Natural killer cell treated with Interleukin-12 subunit alpha and Interleukin-12 subunit beta and Interleukin-15 and Interleukin-18, amount 100 ng/mL, for 72 hours (primary cell): ENCODE measurements at places on chromosomes 16 and 17. TPM values are rescaled to one million over a fixed set of nuclear protein-coding genes. Genes with fewer than 3 reads are reported as not detected.
A peak's percentile ranks its signal among the peaks of the same experiment; 100 is the strongest.

DNA sequence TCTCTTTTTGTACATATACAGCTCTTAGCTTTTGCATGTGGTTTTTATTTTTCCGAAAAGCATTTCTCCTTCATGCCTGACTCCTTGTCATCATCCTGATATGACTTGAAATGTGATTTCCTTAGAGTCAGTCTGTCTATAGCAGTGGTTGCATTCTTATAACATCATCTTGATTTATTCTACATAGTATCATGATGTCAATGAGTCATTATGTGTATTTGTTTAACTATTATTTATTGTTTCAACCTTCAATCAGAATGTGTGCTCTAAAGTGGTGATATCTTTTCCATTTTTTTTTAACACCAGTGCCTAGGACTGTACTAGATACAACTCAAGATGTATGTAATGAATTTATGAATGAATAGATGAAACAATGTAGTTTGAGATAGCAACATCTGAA is 354.9 kb upstream of the CDH8 start:
- no peak overlapping the region for H3K27ac ChIP-seq
- DNase-seq = no peak
- H3K36me3 ChIP-seq = no peaks in the 10 kb centered on the region
- H3K27me3 ChIP-seq = no peaks in the 10 kb centered on the region
- H3K4me1 ChIP-seq = no peaks in the 10 kb centered on the region

The SALL1 gene
- total RNA-seq = not detected

The CHST4 gene
- total RNA-seq = not detected

The FSCN2 gene
- total RNA-seq = 0.21 TPM

The IFI35 gene
- 65.0 TPM for total RNA-seq

The TOX3 gene
- not detected for total RNA-seq

DNA sequence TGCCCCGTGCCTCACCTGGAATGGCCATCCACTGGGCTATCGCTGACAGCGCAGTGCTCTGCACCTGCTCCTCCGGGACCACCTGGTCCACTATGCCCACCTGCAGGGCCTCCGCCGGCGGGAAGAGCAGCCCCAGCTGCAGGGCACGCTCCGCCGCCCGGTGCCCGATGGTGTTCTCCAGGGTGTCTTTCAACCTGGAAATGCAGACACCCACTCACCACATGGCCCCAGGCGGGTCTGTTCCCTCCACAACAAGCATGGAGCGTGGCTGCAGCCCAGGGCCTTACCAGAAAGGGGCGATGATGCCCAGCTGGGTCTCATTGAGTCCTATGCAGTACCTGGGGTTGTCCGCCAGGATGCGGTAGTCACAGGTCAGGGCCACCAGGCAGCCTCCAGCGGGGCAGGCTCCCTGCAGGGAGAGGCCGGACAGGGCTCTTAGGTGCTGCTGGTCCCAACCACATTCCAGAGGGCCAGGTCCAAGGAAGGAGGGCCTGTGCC is 6.8 kb downstream of the DNASE1L2 start:
- no peak overlapping the region for H3K27ac ChIP-seq
- H3K27me3 ChIP-seq = no peaks in the 10 kb centered on the region
- H3K36me3 ChIP-seq = no peaks in the 10 kb centered on the region
- H3K4me1 ChIP-seq = peaks cover 2% of the 10 kb centered on the region

The RAB34 gene
- 25.7 TPM for total RNA-seq

The NUFIP2 gene
- 97.0 TPM for total RNA-seq

DNA sequence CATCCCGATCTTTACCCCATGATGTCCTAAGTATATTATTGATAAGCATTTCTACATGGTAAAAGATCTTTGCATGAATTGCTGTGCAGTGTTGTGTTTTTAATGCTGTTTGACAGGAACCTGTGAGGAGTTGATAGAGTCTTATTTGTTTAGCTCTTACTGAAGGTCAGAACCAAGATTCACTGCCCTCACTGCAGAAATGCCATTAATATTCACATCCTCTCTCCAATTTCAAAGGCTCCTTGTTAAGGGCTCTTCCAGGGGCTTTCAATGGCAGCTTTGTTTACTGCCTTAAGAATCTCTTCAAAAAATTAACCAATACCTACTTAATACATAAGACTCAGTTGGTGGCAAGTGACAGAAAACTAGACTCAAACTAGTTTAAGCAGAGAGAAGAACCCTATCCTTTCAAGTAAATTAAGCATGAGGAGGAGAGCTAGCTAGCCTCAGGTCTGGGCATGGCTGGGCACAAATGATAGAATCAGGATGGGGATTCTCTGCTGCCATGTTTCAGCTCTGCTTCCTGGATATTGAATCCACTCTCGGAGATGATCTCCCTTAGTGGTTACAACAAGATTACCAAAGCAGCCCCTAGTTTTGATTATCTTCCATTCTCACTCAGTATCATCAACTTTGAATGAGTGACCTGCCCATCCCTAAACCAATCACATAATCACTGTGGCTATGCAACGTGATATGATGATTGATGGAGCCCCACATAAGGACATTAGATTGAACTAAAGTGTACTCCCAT is 311.8 kb downstream of the CDH11 start:
- DNase-seq = no peak
- no peaks in the 10 kb centered on the region for H3K27me3 ChIP-seq
- no peak overlapping the region for H3K27ac ChIP-seq
- peaks cover 10% of the 10 kb centered on the region for H3K36me3 ChIP-seq
- H3K4me1 ChIP-seq = no peaks in the 10 kb centered on the region

DNA sequence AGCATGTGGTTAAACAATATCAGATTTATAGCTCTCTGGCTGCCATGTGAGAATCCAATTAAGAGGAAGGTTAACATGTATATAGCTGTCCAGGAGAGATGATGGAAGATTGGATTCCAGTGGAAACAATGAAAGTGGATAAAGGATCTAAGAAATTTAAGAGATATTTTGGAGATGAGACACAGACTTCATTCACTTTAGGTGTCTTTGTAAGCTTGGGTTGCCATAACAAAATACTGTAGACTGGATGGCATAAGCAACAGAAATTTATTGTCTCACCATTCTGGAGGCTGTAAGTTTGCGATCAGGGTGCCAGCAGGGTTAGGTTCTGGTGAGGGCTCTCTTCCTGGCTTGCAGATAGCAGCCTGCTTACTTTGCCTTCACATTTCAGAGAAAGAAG is 155.9 kb upstream of the MYOCD start:
- H3K36me3 ChIP-seq = no peaks in the 10 kb centered on the region
- H3K4me3 ChIP-seq = no peak overlapping the region
- no peaks in the 10 kb centered on the region for H3K4me1 ChIP-seq
- H3K27me3 ChIP-seq = no peaks in the 10 kb centered on the region

DNA sequence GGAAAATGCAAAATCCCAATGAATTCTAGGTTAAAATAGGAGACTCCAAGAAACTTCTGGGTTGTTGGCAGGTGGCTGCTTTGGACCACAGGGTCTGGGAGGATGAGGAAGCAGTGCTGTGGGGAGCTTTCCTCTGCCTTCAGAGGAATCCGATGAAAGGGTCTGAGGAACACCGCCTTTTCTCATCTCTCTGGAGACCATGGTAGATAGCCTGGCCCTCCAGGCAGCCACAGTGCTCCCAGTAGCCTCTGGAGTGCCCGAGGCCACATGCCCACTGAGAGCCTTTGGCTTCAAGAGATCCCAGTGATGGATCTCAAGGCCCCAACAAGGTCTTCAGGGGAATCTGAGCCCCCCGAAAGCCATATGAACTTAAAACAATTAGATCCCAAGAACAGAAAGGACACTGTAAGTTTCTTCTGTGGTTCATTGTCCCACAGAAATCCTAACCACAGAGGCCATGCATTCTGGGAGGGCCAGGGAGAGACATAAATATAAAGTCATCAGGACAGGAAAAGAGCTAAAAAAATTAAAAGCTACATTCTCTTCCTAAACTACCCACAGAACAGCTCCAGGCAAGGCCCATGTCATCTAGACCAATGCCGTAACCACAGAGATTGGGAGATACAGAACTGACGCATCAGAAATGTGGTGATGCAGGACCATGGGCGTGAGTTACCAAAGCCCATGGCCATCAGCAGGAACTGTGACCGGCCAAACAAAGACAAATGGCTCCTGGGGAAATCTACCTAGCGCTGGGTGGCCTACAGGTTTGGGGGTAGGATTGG is 24.3 kb downstream of the TK2 start:
- H3K27me3 ChIP-seq = no peaks in the 10 kb centered on the region
- peaks cover 51% of the 10 kb centered on the region for H3K4me1 ChIP-seq
- H3K4me3 ChIP-seq = peak overlapping the region; percentile 28

GRCh38 chr17:78144736-78145641 is 1.2 kb upstream of the C17orf99 start:
- peaks cover 6% of the 10 kb centered on the region for H3K4me1 ChIP-seq
- no peak overlapping the region for H3K4me3 ChIP-seq
- DNase-seq = no peak
- no peaks in the 10 kb centered on the region for H3K27me3 ChIP-seq

- peaks cover 12% of the 10 kb centered on the region for H3K4me1 ChIP-seq
- peak overlapping the region; percentile 57 for H3K27ac ChIP-seq
- no peaks in the 10 kb centered on the region for H3K27me3 ChIP-seq
Observed at GRCh38 chr17:77210331-77210730, 69.6 kb downstream of the SEC14L1 start.

The PERCC1 gene
- 0.98 TPM for total RNA-seq

DNA sequence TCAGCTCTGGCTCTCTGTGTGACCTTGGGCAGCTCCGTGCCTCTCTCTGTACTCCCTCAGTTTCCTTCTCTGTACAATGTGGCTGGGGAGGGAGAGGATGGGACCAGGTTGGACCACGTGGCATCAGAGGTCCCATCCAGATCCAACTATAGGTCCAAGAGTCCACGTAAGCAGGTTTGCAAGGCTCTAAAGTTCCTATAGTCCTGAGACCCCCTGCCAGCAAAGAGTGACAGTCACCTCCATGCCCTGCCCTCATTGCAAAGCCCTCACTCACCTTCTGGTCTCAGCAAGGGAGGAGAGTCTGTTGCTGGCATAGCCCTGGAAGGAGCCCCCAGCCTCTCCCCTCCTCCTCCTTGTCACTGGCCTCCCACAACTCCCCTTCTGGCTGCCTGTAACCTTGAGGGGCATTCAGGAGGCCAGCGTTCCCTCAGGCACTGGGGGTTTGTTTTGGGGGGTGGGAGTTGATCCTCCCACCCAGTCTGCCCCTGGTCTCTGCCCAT is 6.1 kb upstream of the DRC7 start:
- H3K36me3 ChIP-seq = no peaks in the 10 kb centered on the region
- peaks cover 28% of the 10 kb centered on the region for H3K4me1 ChIP-seq
- no peaks in the 10 kb centered on the region for H3K27me3 ChIP-seq
- no peak for DNase-seq
- no peak overlapping the region for H3K4me3 ChIP-seq

DNA sequence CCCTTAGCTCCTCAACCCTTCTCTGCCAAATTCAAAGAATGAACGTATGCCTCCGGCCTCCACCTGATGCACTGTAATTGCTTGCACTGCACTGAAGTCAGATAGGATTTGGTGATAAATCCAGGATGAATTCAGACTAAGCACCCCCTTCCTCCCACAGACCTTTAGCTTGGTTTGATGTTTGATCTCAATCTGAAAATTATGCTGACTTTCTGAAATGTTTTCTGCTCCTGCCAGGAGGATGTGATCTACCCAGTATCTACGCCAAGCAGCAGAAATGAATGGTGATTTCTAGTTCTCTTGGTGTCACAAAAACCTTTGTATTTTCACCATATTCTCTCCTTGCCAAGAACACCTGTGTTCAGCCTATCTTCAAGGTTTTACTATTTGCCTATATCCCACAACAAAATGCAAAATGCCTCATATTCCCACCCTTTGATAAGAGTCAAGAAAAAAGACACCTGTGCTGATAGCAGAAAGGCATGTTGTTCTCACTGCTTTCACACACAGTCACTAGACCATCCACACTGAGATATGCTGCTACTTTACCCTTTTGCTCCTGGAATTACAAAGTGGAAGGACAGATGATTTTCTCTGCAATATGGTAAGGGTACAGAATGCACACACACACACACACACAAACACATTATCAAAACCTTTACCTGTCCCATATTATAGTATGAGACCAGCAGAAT is 14.7 kb downstream of the RFFL start:
- H3K36me3 ChIP-seq = peaks cover 16% of the 10 kb centered on the region
- H3K27ac ChIP-seq = peak overlapping the region; percentile 93
- no peaks in the 10 kb centered on the region for H3K27me3 ChIP-seq
- peak overlapping the region; percentile 65 for H3K4me3 ChIP-seq
- H3K4me1 ChIP-seq = peaks cover 65% of the 10 kb centered on the region

DNA sequence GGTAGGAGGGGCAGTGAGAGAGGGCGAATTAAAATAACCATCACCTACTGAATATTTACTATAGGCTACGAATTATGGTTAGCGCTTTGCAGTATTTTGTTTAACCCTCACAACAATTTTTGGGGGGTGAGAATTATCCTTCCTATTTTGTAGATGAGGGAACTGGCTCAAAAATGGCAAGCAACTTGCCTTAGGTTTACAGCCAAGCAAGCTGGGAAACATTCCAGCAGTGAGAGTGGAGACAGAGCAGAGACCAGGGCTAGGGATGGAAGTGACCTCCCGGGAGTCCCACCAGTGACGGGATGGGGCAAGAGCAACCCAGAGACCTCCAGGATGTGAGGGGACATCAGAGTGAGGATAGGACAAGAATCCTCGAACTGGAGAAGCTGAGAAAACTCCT is 352 bp upstream of the VMO1 start:
- DNase-seq = no peak
- no peak overlapping the region for H3K27ac ChIP-seq
- peak overlapping the region; percentile 31 for H3K4me3 ChIP-seq
- H3K4me1 ChIP-seq = peaks cover 32% of the 10 kb centered on the region

DNA sequence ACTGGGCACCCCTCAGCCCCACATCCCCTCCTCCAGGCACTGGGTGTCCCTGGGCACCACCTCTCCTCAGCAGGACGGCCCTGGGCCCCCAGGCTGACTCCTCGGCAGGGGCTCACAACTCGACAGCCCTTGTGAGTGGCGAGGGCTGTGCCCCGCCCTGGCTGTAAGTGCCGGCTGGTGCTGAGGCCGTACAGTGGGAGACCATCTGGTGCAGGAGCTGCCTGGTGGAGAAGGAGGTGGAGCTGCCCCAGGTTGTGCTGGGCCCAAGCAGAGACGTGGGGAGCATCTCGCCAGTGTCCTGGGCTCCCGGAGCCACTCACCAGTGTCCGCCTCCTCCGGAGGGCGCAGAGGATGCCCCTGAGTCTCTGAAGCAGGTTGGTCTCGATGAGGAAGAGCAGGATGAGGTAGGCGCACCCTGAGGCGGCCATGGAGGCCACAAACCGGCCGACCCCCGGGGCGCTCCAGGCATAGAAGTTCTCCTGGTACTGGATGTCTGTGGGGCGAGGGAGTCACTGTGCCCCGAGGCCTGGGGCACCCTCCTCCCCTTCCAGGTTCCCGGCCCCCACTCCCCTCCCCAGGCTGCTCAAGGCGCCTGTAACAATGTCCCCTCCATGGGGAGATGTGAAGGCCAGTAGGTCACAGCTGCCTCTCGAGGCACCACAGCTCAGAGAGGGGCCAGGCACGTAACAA is 15.1 kb upstream of the RNPS1 start:
- no peak overlapping the region for H3K27ac ChIP-seq
- no peak overlapping the region for H3K4me3 ChIP-seq
- no peaks in the 10 kb centered on the region for H3K27me3 ChIP-seq
- peak; percentile 57 for DNase-seq
- H3K4me1 ChIP-seq = no peaks in the 10 kb centered on the region
- H3K36me3 ChIP-seq = no peaks in the 10 kb centered on the region

- H3K4me3 ChIP-seq = no peak overlapping the region
- no peak overlapping the region for H3K27ac ChIP-seq
- no peaks in the 10 kb centered on the region for H3K27me3 ChIP-seq
- no peaks in the 10 kb centered on the region for H3K36me3 ChIP-seq
- DNase-seq = no peak
- no peaks in the 10 kb centered on the region for H3K4me1 ChIP-seq
Observed at GRCh38 chr16:72493716-72494415, 321.9 kb upstream of the PMFBP1 start.

- no peak overlapping the region for H3K27ac ChIP-seq
- H3K27me3 ChIP-seq = no peaks in the 10 kb centered on the region
- H3K4me1 ChIP-seq = peaks cover 13% of the 10 kb centered on the region
- H3K36me3 ChIP-seq = peaks cover 15% of the 10 kb centered on the region
- no peak overlapping the region for H3K4me3 ChIP-seq
Observed at GRCh38 chr16:69321080-69321479, 9.3 kb downstream of the PDF start.

The KRTAP3-2 gene
- not detected for total RNA-seq
